ENCODE measurements at places on chromosomes 4 and X. TPM values are rescaled to one million over a fixed set of nuclear protein-coding genes. Genes with fewer than 3 reads are reported as not detected.

The NLGN3 gene
- polyA plus RNA-seq: 11.7 TPM

The LEF1 gene
- 0.78 TPM for polyA plus RNA-seq

The MAGEA2B gene
- 4.5 TPM for polyA plus RNA-seq

The EVC gene
- polyA plus RNA-seq: 0.48 TPM

The AKAP14 gene
- polyA plus RNA-seq: not detected

The CCDC110 gene
- polyA plus RNA-seq: not detected

The CDX4 gene
- polyA plus RNA-seq: not detected

The XAGE1A gene
- not detected for polyA plus RNA-seq
